ENCODE measurements at places on chromosomes 13 and 19.

DNA sequence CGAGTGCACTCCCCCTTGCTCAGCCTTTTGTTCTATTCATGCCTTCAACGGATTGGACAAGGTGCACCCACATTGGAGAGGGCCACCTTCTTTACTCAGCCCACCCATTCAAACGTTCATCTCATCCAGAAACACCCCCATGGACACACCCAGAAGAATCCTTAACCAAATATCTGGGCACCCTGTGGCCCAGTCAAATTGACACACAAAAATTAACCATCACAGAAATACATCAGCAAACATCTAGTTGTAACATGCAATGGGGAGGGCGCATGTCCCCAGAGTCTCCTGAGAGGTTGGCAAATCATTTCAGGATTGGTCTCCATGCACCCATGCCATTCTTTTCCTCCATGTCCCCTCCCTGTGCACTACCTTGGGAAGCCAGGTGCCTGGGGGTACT, 167.1 kb downstream of the ZNF536 start:
- no peak for DNase-seq

DNA sequence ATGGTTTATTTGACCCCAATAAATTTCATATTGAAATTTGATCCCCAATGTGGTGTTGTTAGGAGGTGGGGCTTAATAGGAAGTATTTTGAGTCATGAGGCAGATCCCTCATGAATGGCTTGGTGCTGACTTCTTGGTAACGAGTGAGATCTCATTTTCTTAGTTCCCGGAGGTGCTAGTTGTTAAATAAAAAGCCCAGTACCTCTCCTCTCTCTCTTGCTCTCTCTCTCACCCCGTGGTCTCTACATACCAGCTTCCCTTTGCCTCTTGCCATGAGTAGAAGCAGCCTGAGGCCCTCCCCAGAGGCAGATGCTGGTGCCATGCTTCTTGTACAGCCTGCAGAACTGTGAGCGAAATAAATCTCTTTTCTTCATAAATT, 39.4 kb upstream of the KATNAL1 start:
- DNase-seq: no peak

DNA sequence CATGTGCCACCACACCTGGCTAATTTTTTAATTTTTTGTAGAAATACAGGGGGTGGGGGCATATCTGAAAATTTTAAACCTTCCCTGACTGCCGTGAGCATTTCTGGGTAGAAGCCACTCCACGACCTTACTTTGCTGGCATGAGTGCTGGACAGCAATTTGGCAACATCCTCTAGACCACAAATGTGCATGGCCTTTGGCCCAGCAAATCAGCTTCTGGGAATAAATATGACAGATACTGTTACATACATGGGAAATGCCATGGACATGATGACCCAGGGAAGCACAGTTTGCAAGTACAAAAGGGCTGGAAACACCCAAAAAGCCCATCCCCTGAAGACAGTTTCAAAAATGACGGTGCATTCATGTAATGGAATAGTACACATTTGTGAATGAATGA, 3.2 kb upstream of the PVR start:
- DNase-seq: no peak

- DNase-seq: peak; percentile 35
Observed at GRCh38 chr19:11261971-11262839, at the start of gene DOCK6. DOCK6 (minus strand) TSS chr19:11262524; CDS start chr19:11262440, 84 bp downstream.

DNA sequence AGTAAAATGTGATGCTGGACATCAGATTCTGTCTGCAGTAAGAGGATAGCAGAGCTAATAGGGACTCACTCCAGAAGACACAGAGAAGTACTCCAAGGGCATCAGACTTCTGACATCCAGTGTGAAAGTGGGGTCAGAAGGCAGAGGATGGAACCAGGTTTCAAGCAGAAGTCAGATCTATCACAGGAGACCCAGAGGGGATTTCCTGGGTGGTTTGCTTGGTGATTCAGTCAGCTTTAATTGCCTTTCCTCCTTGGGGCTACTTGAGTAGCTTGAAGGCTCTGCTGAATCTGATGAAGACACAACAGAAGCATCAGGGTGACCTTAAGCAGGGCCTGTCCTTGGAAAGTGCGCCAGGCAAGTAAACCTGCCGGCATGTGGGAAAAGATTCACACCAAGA, 300.6 kb downstream of the COG6 start:
- DNase-seq: peak; percentile 40
